ENCODE measurements at places on chromosomes 1 and 21.

- no peak for DNase-seq
- no peak overlapping the region for H3K4me3 ChIP-seq
- H3K27ac ChIP-seq = no peak overlapping the region
Measured at GRCh38 chr1:222994511-222995235, 148.4 kb downstream of the TLR5 start.

DNA sequence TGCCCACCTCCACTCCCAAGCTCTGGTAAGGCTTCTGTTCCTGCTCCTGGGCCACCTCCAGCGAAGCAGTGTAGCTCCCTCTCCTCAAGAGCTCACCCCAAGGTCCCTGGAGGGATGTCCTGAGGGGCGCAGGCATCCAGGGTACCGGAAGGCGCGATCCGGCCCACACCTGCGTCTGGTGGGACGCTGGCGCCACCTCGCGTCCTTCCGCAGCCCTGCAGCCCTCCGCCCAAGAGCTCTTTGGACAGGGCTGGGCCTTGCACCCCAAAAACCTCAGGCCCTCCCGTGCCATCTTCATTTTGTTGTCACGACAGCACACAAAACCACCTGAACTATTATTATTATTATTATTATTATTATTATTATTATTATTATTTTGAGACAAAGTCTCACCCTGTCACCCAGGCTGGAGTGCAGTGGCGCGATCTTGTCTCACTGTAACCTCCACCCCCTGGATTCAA lies 49.2 kb upstream of the PAX7 start:
- DNase-seq = peak; percentile 65
- no peaks in the 10 kb centered on the region for H3K36me3 ChIP-seq
- H3K4me3 ChIP-seq = no peak overlapping the region
- no peak overlapping the region for H3K27ac ChIP-seq
- H3K4me1 ChIP-seq = no peaks in the 10 kb centered on the region
- peaks cover 7% of the 10 kb centered on the region for H3K27me3 ChIP-seq

- no peaks in the 10 kb centered on the region for H3K36me3 ChIP-seq
- H3K4me1 ChIP-seq = no peaks in the 10 kb centered on the region
- peaks cover 5% of the 10 kb centered on the region for H3K27me3 ChIP-seq
- no peak overlapping the region for H3K4me3 ChIP-seq
- H3K27ac ChIP-seq = no peak overlapping the region
Measured at GRCh38 chr1:170126696-170127095, 19.1 kb upstream of the NTMT2 start.

DNA sequence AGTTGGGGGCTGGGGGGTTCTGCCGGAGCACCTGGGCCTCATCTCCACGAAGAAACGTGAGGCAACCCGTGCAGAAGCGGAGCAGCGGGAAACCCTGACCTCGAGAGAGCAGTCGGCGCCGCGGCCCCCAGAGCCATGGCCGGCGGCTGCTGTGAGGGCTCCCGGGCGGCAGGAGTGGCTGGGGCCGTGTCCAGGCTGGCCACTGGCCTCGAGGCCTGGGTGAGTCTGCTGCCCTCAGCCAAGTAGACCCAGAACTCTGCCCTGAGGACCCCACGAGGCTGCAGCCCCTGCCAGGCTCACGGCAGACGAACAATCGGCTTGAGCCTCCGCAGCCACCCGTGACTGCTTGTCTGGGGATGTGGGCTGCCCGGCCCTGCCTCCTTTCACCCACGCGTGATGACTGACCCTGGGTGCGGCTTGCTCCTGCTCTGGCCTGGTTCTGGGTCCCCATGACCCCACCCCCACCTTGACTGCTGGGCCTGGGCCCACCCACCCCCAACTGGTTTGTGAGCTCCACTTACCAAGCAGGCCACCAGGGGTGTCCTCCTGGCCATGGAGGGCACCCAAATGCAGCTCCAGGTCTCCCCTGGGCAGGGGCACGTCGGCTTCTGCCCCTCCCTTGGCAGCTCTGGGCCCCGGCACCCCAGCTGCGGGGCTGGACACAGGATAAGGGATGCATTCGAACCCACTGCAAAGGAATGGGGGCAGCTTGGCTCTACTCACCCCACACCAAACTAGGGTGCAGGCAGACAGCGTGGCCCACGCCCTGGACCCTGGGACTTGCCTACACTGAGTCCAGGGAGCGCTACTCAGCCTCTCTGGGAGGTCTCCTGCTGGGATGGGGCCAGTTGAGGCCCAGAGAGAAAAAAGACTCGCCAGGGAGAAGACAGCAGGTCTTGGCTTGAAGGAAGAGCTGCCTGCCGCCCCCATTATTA lies 34.2 kb downstream of the MORN1 start:
- H3K27me3 ChIP-seq = no peaks in the 10 kb centered on the region
- H3K4me3 ChIP-seq = no peak overlapping the region
- H3K27ac ChIP-seq = no peak overlapping the region
- H3K36me3 ChIP-seq = no peaks in the 10 kb centered on the region
- H3K4me1 ChIP-seq = no peaks in the 10 kb centered on the region

DNA sequence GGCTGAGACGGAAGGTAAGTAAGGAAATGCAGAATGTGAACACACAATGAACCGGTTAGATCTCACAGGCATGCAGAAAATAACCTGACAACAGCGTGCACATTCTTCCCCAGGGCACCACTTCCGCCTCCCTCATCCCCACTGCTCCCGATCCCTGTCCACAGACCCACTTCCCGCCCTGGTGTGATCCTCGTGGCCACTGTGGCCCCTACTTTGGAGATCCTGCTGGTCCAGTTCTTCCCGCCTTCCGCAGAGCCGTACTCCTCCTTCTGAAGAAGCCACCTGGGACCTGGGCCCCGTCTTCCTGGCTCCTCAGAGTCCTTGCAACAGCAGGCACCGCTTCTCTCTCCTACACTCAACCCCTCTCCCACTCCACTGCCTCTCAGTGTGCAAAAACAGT lies 1.4 kb upstream of the GSTM4 start:
- DNase-seq = no peak
- H3K4me3 ChIP-seq = no peak overlapping the region
- peaks cover 10% of the 10 kb centered on the region for H3K4me1 ChIP-seq
- peaks cover 13% of the 10 kb centered on the region for H3K27me3 ChIP-seq
- peak overlapping the region; percentile 23 for H3K27ac ChIP-seq
- no peaks in the 10 kb centered on the region for H3K36me3 ChIP-seq

- H3K27me3 ChIP-seq = no peaks in the 10 kb centered on the region
- peaks cover 4% of the 10 kb centered on the region for H3K4me1 ChIP-seq
- no peak for DNase-seq
- no peak overlapping the region for H3K27ac ChIP-seq
Measured at GRCh38 chr1:43924516-43924915, 9.1 kb upstream of the ARTN start.
